NAMALWA (cell line): ENCODE measurements at places on chromosomes 2 and 18.

GRCh38 chr2:195342061-195342460, 315.0 kb upstream of the SLC39A10 start:
- no peak for DNase-seq

GRCh38 chr18:46250084-46250811, 146.1 kb downstream of the HAUS1 start:
- peak; percentile 96 for DNase-seq

DNA sequence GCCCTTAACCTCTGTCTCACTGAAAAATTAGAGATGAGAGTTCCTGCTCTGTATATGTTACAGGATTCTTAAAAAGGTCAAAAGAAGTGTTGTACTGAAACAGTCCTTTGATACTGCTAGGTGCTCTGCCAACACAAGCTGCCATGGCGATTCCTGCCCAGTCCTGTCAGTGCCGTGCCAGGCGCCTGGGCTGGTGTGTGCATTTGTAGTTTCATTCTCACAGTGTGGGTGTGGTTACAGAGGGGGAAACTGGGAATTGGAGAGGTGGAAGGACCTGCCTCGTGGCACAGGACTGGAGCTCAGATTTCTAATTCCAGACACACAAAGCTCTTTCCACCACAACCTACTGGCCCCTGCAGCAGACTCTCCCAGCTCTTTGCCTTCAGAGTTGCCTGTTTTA, 122.3 kb upstream of the RAB6C start:
- no peak for DNase-seq

DNA sequence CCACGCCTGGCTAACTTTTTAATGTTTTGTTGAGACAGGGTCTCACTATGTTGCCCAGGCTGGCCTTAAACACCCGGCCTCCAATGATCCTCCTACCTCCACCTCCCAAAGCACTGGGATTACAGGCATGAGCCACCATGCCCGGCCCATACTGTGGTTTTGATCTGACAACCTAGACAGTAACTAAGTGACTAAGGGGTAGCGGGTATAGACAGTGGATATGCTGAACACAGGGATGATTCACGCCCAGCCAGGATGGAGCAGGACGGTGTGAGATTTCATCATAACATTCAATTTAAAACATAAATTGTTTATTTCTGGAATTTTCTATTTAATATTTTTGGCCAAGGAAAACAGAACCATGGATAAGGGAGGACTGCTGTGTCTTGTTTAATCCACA, 36.0 kb upstream of the YPEL5 start:
- no peak for DNase-seq

GRCh38 chr18:57976230-57976773, 67.7 kb upstream of the NEDD4L start:
- DNase-seq = no peak

DNA sequence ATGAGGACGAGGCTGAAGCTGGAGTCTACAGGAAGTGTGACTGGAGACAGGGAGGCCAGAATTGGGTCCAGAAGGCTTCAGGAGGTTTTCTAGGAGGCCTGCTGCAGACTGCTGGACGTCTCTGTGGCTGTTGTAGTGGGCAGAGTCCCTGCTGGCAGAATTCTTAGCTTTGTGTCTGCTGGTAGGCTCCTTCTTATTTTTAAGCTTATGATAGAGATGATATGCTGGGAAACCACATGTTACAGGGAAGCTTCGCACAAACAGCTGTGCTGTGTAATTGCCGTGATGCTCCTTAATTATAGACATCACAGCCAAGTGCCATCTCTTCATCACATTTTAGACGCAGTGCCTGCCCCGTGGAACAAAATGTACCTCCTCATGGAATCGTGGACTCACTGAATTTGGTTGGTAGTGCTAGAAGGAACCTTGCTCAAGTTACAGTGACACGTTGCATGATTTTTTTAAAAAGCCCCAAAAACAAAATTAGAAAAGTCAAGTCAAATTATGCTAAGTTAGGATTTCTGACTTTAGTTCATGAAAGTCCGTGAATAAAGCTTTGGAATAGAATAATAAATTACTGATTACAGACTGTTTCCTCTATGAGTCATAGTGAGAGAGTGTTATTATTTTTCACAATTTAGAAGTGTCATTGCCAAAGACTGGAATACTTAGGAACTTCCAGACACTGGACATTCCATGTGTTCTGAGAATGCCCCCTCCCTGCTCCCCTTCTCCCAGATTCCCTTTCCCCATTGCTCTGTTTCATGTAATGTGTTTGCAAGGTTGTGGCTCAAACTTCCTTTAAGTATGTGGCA, 144.1 kb downstream of the FHOD3 start:
- no peak for DNase-seq

- no peak for DNase-seq
These were observed 116.3 kb downstream of the GALNT1 start for GRCh38 chr18:35697869-35698268.

GRCh38 chr2:86352137-86352726, 14.8 kb upstream of the REEP1 start:
- DNase-seq = no peak

DNA sequence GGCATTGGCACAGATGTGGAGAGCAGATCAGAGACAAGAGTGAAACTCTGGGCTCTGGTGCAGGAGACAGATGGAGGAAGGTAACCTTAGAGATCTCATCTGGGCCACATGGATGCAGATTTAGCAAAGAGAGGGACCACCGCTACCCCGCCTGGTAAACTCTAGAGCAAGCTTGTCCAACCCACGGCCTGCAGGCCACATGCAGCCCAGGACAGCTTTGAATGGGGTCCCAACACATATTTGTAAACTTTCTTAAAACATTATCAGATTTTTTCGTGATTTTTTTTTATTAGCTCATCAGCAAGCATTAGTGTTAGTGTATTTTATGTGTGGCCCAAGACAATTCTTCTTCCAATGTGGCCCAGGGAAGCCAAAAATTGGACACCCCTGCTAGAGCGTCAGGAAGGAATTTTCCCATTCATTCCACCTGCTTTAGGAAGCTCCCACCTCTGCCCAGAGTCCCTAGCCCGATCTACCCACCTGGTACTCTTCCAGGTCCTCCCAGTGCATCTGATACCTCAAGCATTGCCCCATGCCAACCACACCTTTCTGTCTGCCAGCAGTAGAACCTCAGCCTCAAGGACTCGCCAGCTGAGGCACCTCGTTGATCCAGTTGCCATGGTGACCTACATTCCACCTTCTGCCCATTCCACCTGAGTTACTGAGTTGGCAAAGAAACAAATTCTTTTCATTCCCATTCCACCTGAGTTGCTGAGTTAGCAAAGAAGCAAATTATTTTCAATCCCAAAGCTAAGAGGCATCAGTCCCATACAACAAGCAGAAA, at the start of gene CIB4:
TSS of gene CIB4 (minus strand) at position 586 of the 784 bp plus-strand sequence. CDS start at position 534, 52 bp downstream.
- DNase-seq = no peak

- no peak for DNase-seq
These were observed 158.1 kb downstream of the METTL4 start for GRCh38 chr18:2412996-2413751.

DNA sequence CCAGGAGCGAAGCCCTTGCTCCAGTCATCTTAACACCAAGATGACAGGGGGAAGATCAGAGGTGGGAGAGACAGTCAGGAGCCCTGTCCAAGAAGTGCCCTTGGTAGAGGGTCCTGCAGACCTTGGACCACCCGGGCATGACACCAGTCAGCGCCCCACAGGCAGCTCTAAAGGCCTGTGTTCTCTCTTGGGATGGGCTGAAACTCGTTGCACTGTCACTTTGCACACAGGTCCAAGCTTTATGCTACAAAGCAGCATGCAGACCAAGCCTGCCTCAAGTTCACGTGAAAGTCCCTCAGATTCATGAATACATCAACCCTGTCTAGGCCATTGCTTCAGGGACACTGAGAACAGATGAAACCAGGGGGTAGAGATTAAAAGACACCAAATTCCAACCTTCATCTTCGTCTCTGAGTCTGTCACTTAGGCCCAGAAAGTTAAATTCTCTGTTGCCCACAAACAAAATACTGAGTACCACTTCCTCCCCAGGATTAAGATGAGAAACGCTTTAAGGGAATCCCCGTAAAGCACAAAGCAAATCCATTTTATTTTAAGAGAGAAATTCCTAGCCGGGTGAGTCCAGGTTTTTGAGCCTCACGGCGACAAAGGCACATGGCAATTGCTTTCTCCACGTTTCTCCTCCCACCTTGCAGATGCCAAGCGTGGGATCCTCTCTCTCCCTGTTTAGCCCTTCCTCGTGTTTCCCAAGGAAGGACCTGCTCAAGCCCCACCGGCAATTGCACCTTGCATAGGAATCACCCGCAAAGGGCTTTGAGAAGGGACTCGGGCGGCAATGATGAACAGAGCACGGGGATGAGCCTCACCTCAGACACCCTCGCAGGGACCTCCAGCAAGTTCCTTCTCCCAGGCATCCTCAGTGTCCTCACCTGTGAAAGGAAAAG, 75.0 kb upstream of the ID2 start:
- no peak for DNase-seq

- no peak for DNase-seq
These were observed 15.6 kb downstream of the SUCLG1 start for GRCh38 chr2:84443477-84443876.

DNA sequence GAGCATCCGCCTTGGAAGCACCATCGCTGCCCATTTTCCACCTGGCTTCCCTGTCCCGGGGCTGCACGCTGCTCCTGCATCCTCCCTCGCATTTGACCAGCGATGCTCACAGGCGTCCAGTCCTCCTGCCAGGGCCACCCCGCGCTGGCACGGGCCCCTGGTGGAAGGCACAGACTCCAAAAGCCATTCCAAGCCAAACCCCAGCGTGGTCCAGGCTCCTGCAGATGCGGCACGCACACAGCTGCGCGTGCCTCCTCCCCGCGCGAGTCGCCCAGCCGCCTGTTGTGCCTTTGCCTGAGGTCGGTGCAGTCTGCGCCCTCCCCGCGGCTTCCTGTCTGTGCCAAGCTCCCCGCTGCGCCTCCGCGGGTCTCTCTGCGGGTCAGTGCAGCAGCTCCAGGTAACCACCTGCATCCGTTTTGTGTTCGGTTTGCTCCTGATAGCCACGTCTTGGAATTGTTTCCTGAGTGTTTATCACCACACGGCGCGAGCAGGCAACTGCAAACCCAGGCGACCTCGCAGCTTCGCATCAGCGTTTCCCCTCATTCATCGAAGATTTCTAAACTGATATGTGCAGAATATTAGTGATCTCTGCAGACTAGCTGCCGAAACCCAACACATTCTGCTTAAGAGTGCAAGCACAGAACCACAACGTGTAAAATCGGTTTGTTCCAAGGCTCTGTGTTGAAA, 65.2 kb upstream of the SALL3 start:
- no peak for DNase-seq

DNA sequence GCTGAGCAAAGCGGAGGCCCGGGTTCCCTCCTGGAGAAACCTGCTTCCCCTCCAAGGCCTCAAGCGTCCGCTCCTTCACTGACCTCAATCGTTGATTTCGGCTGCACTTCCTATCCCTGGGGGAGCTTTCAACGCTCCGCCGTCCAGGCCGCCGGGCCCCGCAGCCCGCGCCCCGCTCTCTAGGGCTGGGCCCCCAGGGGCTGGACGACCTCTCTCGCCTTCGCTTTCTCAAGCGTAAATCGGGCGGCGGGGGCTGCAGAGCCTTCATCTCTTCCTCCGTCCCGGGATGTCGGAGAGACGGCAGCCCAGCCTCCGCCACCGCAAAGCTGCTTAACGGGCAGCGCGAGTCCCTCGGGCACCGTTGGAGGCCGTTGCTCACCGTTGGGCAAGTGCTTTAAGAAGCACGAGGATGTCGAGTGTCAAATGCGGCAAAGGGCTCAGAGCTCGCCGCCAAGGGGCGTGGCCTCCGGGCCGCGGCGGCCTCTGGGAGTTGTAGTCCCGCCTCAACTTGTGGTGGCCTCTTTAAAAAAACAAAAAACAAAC, 8.5 kb downstream of the HES6 start:
- peak; percentile 46 for DNase-seq

- no peak for DNase-seq
These were observed 25.7 kb downstream of the MAP4K3 start for GRCh38 chr2:39411181-39411944.

DNA sequence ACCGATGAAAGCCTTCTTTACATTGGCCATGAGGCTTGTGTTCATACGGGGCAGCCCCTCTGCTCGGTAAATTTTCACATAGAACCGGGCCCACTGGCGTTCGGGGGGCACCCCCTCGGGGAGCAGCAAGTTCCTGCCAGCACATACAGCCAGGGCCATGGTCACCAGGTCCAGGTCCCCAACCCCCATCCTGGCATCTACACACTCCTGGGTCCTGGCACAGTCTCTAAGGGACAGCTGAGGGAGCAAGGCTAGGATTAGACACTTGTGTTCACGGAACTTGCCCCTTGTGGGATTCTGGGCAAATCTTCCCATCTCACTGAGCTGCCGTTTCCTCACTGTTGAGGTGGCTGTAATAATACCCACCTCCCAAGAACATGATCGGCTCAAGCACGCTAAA, 5.6 kb upstream of the OTOF start:
- no peak for DNase-seq

- DNase-seq = peak; percentile 41
These were observed 1.4 kb downstream of the RAB1A start for GRCh38 chr2:65128297-65129190.

- no peak for DNase-seq
These were observed 75.3 kb downstream of the OSBPL6 start for GRCh38 chr2:178269438-178270224.

GRCh38 chr2:71583876-71584275, 130.5 kb downstream of the DYSF start:
- DNase-seq = no peak

DNA sequence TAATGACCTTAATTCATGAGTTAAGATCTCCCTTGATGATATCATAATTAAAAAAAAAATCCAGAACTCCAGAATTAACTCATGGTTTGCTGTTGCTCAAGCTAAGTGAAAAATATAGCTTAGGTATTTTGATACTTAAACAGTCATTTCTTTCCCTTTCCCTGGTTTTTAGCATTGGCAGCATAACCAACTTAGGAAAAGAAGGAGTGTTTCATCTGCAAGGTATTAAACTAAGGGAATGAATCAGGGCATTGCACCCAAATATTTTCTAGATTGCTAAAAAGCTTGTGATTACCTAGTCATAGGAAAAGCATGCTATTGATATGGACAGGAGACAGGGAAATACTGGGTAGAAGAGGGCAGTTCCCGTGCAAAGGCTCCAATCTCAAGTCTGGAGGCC, 207.2 kb downstream of the LRP1B start:
- DNase-seq = no peak

- DNase-seq = no peak
These were observed 53.6 kb downstream of the TMEM178A start for GRCh38 chr2:39719317-39719716.

GRCh38 chr2:57516698-57517340, 529.8 kb upstream of the VRK2 start:
- DNase-seq = peak; percentile 71

DNA sequence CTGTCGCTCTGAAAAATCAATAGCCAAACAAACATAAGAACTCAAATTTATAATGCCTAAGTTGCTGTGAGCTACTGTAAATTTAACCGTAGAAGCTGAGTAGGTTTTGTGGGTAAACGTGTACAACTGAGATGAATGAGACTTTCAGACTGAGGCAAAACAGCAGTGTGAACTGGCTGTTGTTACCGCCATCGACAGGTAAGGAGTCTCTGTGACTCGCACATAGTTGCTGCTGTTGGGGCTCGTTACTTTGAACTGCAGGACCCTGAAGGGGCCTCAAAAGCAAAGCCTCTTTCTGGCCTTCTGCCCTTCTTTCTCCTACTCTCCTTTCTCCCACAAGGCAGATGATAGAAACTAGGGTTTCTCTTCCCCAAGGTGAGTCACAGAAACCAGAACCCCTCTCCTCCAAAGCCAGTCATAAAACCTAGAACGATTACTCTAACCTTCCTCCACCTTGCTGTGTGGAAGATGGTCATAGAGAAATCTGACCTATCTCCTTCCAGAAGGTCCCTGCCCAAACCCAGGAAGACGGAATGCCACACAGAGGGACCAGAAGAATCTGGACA, 101.2 kb downstream of the DLGAP1 start:
- DNase-seq = no peak

GRCh38 chr2:138779406-138779780, 797 bp downstream of the NXPH2 start:
- DNase-seq = no peak
